ENCODE measurements at places on chromosomes 11 and 22.

DNA sequence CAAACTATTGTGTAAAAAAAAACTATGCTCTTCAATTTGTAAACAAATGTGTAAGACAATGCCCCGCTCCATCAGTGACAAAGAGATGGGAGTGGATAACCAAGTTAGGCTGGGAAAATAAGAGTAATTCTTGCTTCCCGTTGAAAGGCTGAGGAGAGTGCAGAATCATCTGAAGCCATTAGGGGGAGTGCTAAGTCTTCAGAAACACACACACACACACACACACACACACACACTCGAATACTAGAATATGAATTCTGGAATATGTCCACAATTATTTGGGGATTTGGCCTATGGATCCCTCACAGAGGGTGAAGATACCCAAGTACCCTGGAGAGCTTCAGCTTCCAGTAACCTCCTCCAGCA lies 27.8 kb upstream of the ROBO3 start:
- peaks cover 62% of the 10 kb centered on the region for H3K27me3 ChIP-seq
- no peaks in the 10 kb centered on the region for H3K36me3 ChIP-seq
- DNase-seq: no peak
- H3K4me1 ChIP-seq: peaks cover 27% of the 10 kb centered on the region

DNA sequence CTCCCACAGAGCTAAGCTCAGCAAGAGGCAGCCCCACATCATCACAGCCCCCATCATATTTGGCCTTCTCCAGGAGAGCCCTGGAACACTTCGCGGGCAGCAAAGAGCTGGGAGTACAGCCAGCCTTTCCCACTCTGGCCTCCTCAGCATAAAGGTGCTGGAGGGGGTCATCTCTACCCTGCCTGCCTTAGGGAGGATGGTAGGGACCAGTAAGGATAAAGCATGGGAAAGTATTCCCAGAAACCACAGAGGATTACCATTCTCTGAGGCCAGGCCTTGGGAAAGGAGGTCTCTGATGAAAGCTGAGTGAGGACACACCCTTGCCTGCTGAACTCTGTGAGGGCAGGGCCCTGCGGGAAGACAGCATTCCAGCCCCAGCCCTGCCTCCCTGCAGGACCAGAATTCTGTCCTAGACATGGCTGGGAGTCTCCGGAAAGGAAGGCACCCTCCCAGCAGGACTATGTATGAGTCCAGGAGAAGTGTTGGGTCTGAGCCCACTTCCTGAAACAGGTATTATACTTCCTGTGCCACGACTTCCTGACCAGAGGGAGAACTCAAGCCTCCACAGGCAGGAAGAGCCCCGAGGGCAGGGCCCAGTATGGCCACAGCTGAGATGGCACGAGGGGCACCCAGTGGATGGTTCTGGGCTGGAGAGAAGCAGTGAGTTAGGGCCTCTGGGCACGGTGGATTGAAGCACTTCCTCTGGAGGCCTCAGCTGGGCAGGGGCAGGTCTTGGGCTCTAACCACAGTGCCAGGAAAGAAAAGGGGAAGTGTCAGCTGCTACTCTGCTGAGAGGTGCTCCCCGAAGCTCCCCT lies 12.9 kb upstream of the CASTOR1 start:
- no peak for DNase-seq
- H3K27ac ChIP-seq: no peak overlapping the region
- H3K36me3 ChIP-seq: no peaks in the 10 kb centered on the region
- H3K4me3 ChIP-seq: no peak overlapping the region
- peaks cover 16% of the 10 kb centered on the region for H3K4me1 ChIP-seq
- no peaks in the 10 kb centered on the region for H3K27me3 ChIP-seq

DNA sequence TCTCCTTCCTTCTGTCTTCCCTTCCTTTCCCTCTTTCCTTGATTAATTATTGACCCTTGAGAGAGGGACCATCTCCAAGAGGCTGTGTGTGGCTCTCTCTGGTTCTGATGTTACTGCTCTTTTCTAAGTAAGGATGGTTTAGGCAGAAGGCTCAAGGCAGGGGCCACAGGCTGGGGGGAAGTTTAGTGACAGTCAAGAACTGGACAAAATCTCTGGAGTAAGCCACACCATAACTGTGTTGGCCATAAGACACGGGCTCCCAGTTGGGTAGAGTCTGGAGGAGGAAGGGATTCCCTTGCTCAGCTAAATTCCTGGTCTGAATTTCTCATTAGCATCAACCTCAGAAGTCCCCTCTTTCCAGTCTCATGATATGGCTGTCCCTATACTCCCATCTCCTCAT lies 74.7 kb downstream of the BUD13 start:
- peaks cover 19% of the 10 kb centered on the region for H3K4me1 ChIP-seq
- H3K27me3 ChIP-seq: peaks cover 11% of the 10 kb centered on the region
- no peaks in the 10 kb centered on the region for H3K36me3 ChIP-seq
- DNase-seq: no peak
- H3K27ac ChIP-seq: no peak overlapping the region

- H3K27ac ChIP-seq: no peak overlapping the region
- DNase-seq: no peak
- no peaks in the 10 kb centered on the region for H3K4me1 ChIP-seq
These were observed 805.0 kb downstream of the TBC1D22A start for GRCh38 chr22:47567126-47568090.

DNA sequence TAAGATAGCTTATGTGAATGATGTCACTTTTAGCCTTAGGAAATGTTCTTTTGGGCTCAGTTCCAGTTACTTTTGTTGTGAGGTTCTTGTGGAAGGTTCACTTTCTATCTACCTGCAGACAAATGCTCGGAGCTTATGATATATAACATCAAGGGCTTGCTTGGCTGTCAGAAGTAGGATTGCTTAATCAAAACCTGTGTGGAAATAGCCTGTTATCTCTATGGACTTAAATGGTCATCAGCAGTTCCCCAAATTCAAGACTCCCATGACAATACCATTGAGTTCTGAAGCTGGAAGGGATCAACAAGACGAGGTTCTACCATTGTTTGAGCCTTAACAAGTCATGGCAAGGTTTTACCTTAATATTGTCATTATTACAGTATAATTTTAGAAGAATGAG lies 43.8 kb downstream of the FLI1 start:
- H3K4me1 ChIP-seq: peaks cover 80% of the 10 kb centered on the region
- no peaks in the 10 kb centered on the region for H3K36me3 ChIP-seq
- peaks cover 23% of the 10 kb centered on the region for H3K27me3 ChIP-seq
- H3K4me3 ChIP-seq: no peak overlapping the region

GRCh38 chr11:1335811-1336761 lies 26.7 kb upstream of the TOLLIP start:
- DNase-seq: peak; percentile 71
- peaks cover 4% of the 10 kb centered on the region for H3K36me3 ChIP-seq
- H3K4me3 ChIP-seq: peak overlapping the region; percentile 76
- H3K4me1 ChIP-seq: peaks cover 14% of the 10 kb centered on the region
- no peak overlapping the region for H3K27ac ChIP-seq
- peaks cover 52% of the 10 kb centered on the region for H3K27me3 ChIP-seq

GRCh38 chr11:1225386-1226225 lies 2.7 kb downstream of the MUC5B start:
- DNase-seq: no peak
- no peak overlapping the region for H3K27ac ChIP-seq
- peaks cover 16% of the 10 kb centered on the region for H3K4me1 ChIP-seq

DNA sequence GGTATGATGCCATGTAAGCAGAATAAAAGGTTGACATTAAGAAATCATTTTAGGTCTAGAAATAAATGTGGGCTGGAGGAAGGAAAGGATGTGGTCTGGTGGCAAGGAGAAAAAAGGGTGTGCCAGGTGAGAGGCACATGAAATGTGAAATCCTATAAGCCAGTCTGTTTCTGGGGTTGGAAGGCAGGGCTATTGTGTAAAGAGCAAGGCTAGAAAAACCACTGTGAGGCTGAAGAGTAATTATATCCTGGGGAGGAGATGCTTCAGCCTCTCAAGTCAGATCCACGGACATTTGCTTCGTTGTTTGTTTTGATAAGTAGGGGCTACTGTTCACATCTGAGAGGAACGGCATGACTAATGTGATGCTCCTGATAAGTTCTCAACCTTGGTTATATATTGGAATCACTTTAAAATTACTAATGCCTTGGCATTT lies 77.5 kb upstream of the CTSC start:
- no peak for DNase-seq
- no peaks in the 10 kb centered on the region for H3K36me3 ChIP-seq
- H3K27me3 ChIP-seq: peaks cover 10% of the 10 kb centered on the region

GRCh38 chr11:126072141-126072741 lies 9.6 kb upstream of the CDON start:
- peak overlapping the region; percentile 10 for H3K4me3 ChIP-seq
- H3K27me3 ChIP-seq: no peaks in the 10 kb centered on the region
- no peaks in the 10 kb centered on the region for H3K36me3 ChIP-seq
- no peak for DNase-seq
- peak overlapping the region; percentile 94 for H3K27ac ChIP-seq

DNA sequence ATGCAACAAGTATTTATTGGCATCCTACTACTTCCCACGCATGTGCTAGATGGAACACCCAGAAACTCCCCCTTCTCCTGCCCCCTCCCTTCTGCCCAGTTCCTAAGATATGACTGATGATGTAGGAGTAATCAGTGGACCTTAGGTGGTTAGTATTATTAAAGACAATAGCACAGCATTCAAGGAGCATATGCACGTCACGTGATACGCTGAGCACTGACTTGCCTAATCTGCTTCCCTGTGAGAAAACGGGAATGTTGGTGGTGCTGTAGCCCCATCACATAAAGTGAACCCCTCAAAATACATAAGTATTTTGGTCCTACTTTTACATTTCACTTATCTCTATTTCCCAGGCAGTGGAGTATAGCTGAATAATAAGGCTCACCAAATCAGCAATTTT lies 12.4 kb downstream of the DRD2 start:
- no peaks in the 10 kb centered on the region for H3K4me1 ChIP-seq
- no peak for DNase-seq
- no peak overlapping the region for H3K4me3 ChIP-seq
- H3K36me3 ChIP-seq: no peaks in the 10 kb centered on the region
- peaks cover 64% of the 10 kb centered on the region for H3K27me3 ChIP-seq

DNA sequence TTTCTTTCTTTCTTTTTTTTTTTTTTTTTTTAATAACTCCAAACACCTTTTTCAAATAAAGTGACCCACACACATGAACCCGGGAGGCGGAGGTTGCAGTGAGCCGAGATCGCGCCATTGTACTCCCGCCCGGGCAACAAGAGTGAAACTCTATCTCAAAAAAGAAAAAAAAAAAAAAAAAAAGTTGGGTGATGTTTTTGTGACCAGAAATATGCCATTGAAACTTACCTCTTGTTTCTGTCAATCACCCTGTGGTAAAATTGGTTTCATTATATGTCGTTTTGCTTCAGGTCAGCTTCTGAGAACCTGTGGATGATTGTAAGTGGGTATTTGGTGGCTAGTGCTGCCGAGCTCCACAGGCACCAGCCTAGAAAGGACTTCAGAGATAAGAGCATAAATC lies 238.8 kb downstream of the TBC1D22A start:
- H3K36me3 ChIP-seq: peaks cover 16% of the 10 kb centered on the region
- no peak overlapping the region for H3K4me3 ChIP-seq
- no peak for DNase-seq
- H3K27ac ChIP-seq: no peak overlapping the region
- no peaks in the 10 kb centered on the region for H3K27me3 ChIP-seq

DNA sequence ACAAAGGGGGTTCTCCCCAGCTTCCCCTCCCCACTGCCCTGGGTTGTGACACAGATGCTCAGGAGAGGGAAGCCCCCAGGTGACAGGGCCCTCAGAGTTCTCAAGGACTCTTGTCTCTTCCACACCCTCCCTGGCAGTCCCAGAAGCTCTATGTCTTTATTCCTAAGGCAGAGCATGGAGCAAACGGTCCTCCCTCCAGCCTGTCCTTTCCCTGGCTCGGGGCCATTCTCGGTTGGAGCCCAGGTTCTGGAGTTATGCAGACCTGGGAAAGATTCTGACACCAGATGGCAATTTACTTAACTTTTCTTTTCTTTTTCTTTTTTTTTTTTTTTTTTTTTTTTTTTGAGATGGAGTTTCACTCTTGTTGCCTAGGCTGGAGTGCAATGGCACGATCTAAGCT lies 186.6 kb downstream of the CEP164 start:
- peaks cover 30% of the 10 kb centered on the region for H3K27me3 ChIP-seq
- DNase-seq: no peak
- H3K27ac ChIP-seq: no peak overlapping the region
- no peak overlapping the region for H3K4me3 ChIP-seq
- H3K4me1 ChIP-seq: peaks cover 76% of the 10 kb centered on the region
- H3K36me3 ChIP-seq: no peaks in the 10 kb centered on the region

GRCh38 chr22:26589845-26590736 lies at the start of gene TPST2:
TSS of gene TPST2 (minus strand) at chr22:26590132. CDS start at chr22:26541630, 48,502 bp downstream.
- peak; percentile 83 for DNase-seq
- peaks cover 14% of the 10 kb centered on the region for H3K27me3 ChIP-seq
- H3K27ac ChIP-seq: no peak within 1 kb of the TSS
- peaks cover 9% of the 10 kb centered on the region for H3K36me3 ChIP-seq

DNA sequence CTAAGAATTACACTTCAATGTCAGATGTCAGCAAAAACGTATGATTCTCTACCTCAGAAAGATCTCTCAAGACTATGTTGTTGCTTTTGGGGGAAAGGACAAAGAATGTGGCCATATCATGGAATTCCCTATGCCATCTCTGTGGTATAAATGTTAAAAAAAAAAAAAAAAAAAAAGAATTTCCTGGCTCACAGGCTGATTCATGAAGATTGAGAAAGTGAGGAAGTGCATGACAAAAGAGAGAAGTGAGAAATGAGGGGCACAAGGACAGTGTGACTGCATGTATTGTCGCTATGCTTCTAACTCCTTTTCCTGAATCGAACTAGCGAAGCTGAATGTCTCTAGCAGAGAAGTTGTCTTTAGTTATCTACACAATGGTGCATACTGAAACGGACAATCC lies 80.6 kb upstream of the CARD18 start:
- H3K27me3 ChIP-seq: peaks cover 3% of the 10 kb centered on the region
- no peak overlapping the region for H3K4me3 ChIP-seq
- no peaks in the 10 kb centered on the region for H3K36me3 ChIP-seq
- no peak for DNase-seq
- no peaks in the 10 kb centered on the region for H3K4me1 ChIP-seq
- H3K27ac ChIP-seq: no peak overlapping the region

DNA sequence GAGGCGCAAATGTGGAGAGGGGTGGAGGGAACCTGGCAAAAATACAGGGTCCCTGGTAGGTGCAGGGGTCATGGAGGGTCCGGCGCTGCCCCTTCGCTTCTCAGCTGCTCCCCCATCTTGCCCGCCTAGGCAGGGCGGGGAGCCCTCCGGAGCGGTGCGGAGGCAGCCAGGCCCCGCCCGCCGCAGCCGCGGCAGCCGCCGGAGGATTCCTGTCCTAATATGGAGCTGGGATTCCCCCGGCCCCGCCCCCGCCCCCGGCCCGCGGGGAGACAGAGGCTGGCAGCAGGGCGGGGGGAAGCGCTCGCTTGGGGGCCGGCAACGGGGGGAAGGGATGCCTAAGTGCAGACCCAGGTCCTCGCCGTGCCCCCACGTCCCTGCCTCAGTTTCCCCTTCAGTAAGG lies 1.0 kb upstream of the NPAS4 start:
- H3K4me3 ChIP-seq: peak overlapping the region; percentile 30
- peaks cover 19% of the 10 kb centered on the region for H3K4me1 ChIP-seq

GRCh38 chr11:117529816-117530215 lies 202.2 kb downstream of the CEP164 start:
- H3K4me1 ChIP-seq: peaks cover 74% of the 10 kb centered on the region
- no peak for DNase-seq
- peak overlapping the region; percentile 73 for H3K27ac ChIP-seq
- no peaks in the 10 kb centered on the region for H3K36me3 ChIP-seq
- no peak overlapping the region for H3K4me3 ChIP-seq
- H3K27me3 ChIP-seq: peaks cover 37% of the 10 kb centered on the region

- peak overlapping the region; percentile 82 for H3K27ac ChIP-seq
- H3K4me1 ChIP-seq: peaks cover 68% of the 10 kb centered on the region
- H3K36me3 ChIP-seq: no peaks in the 10 kb centered on the region
- DNase-seq: no peak
These were observed 78.8 kb downstream of the IGLL1 start for GRCh38 chr22:23501261-23501619.

GRCh38 chr22:39524753-39525657 lies 4.6 kb downstream of the ATF4 start:
- peaks cover 48% of the 10 kb centered on the region for H3K36me3 ChIP-seq
- peaks cover 6% of the 10 kb centered on the region for H3K27me3 ChIP-seq
- H3K27ac ChIP-seq: peak overlapping the region; percentile 97
- peak overlapping the region; percentile 64 for H3K4me3 ChIP-seq
- peaks cover 80% of the 10 kb centered on the region for H3K4me1 ChIP-seq
- no peak for DNase-seq
